ENCODE measurements at places on chromosomes 13 and 19.
A peak's percentile ranks its signal among the peaks of the same experiment; 100 is the strongest.

DNA sequence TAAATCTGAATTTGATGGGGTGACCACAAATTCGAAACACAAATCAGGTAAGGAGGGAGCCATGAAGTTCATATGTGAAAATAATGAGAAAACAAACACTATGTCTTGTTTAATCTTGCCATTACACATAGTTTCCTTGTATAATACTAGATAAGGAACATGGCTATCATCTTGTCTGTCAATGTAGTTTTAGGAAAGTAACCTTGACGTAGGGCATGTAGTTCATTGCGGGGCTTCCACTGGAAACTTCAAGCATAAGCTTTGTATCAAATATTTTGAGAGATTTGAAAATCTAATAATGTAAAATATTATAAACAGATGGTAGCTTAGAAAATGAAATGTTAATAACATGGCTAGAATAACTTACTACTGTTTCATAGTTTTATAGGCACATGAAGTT, 8.8 kb downstream of the BIVM start:
- no peak for DNase-seq

- no peak for DNase-seq
Observed at GRCh38 chr19:12871681-12872080, 9.6 kb downstream of the DNASE2 start.

DNA sequence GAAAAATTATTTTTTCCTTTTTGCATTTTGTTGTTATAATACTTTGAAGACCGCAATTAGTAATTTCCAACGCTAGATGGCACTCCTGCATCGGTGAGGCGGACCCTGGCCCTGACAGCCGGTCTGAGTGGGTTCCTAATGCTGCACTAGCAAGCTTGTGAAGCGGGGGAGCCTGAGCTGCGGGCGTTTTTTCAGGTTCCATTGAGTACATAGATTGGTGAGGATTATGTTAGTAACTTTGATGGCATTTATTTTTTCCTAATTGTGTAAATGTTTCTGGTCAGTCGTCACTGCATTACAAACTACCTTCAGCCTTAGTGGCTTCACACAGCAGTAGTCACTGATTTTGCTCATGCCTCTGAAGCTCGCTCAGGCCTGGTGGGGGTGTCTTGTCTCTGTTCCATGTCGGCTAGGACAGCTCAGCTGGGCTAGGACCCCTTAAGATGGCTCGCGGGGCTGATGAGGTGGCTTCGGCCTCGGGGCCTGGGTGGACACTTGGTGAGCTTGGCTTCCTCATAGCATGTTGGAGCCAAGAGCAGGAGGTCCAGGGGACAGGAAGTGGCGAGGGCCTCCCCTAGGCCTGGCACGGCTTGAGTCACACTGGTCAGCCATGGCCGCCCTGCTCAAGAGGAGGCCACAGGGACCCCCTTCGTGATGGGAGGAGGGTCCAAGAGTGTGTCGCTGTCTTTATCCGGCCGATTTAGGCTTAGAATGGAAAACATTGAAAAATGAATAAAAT, 25.0 kb downstream of the ERCC5 start:
- peak; percentile 45 for DNase-seq

GRCh38 chr19:43638995-43639518, 593 bp downstream of the CADM4 start:
- DNase-seq, result no peak

DNA sequence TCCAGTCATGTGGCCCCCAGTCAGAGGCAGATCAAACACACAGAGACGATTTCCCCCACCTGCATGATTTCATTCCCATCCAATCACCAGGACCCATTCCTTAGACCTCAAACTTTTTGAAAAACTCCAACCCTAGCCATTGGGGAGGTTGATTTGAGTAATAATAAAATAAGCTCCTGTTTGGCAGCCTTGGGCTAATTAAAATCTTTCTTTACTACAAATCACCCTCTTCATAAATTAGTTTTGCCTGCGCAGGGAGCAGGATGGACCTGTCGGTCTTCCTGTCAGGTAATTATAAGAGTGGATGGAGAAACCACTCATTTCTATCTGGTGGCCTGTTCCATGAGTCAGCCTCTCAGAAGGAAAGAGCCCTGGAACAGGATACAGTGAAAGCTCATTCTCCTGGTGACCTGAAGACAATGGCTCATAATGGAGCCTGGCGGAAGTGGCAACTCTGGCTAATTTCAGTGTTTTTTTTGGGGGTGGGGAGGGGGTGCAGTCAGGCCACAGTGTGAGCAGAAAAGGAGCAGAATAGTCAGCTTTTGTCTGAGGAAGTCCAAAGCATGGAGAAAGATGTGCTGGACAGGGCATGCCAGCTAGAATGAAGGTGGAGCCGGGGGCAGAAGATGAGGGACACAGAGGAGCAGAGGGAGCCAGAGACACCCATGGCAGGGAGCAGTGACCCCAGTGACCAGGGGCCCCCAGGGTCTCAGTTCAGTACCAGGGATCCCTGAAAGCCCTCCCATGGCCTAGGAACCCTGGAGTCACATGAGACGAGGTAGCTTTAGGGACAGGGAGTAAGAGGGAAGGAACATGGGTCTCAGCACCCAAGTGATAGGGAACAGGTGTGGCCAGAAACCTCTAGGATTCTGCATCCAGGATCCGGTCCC, 31.8 kb upstream of the PSG9 start:
- DNase-seq, result no peak

GRCh38 chr13:27605610-27606200, 14.6 kb downstream of the LNX2 start:
- DNase-seq, result no peak

GRCh38 chr19:53389978-53390377, 5.0 kb upstream of the ZNF765 start:
- DNase-seq, result no peak

DNA sequence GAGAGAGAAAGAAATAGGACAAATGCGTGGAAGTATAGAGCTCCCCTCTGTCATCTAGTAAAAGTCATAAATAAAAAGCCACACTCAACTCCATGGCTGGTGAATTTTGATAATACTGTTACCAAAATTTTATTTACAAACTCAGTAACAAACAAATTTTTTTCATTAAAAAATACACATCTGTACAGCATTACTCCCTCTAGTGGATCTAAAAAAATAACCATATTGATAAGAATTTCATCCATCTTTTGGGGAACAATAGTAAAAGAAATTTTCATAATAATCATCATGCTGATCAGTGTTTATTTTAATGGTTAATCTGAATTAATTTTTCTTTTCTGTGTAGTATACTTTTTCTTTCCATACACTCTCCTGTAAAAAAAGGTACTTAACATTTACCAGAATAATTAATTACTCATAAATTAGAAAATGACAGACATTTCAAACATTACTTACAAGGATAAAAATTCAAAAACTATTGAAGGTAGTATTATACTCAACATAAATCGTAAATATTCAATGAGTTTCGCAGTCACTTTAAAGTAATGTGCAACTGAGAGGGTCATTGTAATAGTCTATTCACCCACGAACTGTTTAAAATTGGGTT, 173.5 kb upstream of the LSM14A start:
- no peak for DNase-seq

DNA sequence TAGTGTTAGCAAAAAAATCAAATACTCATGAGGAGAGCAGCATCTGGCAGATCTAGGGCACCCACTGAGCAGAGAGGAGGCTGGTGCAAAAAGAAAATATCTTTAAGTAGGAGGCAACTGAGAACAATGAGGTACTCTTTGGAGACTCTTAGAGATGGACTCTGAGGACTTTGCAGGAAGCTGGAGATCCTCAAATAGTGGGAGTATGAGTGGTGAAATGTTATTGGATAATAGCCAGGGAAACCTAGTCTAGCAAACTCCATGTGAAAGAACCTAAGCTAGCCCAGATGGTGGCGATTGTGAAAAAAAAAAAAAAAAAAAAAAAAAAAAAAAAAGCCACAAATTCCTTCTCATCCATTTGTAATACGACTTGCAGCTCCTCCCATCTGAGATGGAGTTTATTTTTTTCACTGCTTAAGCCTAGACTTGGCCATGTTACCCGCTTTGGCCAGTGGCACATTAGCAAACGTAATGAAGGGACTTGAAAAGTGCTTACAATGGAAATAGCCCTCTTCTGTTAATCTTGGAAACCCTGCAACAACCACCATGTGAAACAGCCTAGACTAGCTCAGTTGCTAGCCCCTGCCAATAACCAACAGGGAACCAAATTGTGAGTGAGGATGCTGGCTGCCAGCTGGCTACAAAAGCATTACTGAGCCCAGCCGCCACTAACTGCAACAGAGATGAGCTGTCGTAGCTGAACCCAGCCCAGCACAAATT, 476.2 kb downstream of the KLF12 start:
- DNase-seq, result no peak

- no peak for DNase-seq
Observed at GRCh38 chr13:40175639-40176038, 490.8 kb downstream of the FOXO1 start.

DNA sequence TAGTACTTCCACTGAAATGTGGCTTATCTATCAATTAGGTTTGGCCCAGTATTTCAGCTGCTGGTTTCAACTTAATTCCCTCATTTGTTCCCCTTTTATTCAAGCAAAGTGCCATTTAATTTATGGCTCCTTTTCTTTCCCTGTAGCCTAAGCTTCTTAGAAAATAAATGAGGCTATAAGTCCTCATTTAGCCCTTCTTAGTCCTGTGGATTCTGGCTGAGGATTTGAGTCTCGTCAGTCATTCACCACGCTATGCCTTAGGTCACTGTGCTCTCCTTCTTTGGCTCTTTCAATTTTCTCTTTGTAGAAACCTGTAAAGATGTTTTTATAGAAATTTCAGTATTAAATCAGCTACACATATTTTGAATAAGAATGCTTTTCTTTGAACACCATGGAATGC, 579.1 kb downstream of the GPC6 start:
- DNase-seq, result no peak
